Urothelium cell line (cell line): ENCODE measurements at places on chromosomes 3 and 15.

- peak; percentile 94 for DNase-seq
Observed at GRCh38 chr3:64238971-64239667, 13.9 kb upstream of the PRICKLE2 start.

DNA sequence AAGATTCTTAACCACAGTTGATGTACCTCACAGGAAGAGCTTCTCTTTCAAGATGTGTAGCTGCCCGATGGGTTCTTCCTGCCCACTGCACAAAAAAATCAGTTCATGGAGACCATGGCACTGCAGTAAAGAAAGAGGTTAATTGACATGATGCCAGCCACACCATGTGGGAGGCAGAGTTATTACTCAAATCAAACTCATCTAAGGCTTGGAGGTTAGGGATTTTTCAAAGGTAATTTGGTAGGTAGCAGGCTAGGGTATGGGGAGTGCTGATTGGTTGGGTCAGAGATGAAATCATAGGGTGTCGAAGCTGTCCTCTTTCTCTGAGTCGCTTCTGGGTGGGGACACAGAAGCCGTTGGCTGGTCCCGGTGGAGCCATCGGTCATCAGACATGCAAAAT lies 57.4 kb upstream of the BDH1 start:
- DNase-seq = no peak

- no peak for DNase-seq
Observed at GRCh38 chr15:100333236-100333635, 8.5 kb downstream of the ADAMTS17 start.

DNA sequence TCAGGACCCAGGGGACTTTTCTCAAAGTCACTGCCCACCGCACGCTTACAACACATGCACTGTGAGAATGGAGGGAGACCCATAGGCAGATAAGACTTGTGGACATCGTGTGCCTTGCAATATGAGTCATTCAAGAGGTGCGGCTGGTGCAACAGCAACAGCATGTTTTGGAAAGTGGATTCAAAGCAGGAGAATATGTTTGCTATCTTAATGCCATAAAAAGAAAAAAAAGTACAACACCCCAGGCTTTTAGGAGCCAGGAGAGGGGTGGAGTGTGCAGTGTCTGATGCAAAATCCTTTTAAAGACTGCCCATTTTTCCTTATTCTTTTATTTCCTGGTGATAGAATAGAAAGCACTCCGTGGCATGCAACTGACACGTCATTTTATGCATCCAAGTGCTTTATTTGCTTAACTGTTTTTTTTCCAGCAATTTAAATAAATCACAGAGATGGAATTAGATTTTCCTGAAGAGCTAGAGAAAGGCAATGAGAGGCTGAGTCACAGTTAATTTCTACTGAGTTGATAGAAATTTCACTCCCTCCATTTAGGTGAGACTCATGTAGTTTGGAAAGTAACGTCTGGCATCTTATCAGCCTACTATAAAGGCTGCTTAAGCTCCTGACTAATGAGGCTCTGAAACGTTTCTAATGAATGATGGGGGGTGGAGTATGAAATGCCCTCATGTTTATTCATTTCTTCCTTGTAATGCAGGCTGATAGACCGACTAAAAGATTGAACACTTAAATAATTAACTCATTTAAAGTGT lies 96.4 kb downstream of the NSUN3 start:
- peak; percentile 50 for DNase-seq

DNA sequence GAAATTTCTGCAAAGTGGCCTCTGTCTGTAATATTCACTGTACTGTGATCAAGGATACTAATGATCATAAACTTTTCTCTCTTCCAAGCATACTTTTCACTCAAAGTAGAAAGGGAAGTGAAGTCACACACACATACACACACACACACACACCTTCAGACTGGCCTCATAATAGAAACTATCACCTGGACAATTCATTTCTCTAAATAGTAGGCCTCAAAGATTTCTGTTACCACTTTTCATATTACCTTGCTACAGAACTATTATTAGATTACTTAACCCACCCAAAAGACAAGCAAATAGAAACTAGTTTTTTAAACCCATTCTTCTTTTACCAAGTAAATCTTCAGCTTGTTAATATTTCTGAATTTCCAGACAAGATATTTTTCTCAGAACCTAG lies 12.2 kb downstream of the CPB1 start:
- no peak for DNase-seq

DNA sequence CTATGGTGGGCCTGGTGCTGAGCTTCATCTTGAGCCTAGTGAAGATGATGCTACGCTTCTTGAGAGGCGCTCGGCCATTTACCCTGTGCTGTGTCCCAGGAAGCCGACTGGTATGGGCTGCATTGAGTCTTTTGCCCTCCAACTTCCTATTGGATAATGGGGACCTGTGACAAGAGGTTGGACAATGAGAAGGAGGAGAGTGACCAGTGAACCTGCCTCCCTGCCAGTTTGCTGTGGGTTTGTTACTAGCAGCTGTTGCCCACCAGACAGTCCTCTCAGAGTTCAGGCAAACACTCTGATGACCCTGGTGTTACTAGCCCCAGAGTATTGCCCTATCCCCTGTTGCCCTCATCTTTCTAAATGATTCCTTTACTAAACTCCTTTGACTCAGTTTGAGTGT lies 99.6 kb upstream of the PFN2 start:
- no peak for DNase-seq

DNA sequence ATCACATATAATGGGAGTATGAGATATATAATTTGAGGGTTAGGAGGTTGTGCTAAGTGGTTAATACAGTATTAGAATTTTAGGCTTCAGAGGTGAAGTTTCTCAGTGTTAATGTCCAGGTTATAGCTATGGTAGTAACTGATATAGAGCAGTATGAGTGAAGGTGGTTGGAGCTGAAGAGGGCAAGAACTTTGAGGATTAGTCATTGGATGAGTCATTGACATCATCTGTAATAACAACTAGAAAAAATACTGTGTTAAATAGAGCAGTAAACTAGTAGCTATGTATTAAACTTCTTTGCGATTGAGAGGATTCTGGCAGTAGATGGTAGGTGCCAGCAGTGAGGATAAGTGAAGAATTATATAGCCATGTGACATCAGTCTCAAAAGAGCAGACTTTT lies 47.5 kb upstream of the EIF3J start:
- DNase-seq = peak; percentile 52

- no peak for DNase-seq
Observed at GRCh38 chr3:173037840-173038483, 103.1 kb downstream of the SPATA16 start.

- no peak for DNase-seq
Observed at GRCh38 chr15:98999233-98999632, 8.4 kb downstream of the PGPEP1L start.

DNA sequence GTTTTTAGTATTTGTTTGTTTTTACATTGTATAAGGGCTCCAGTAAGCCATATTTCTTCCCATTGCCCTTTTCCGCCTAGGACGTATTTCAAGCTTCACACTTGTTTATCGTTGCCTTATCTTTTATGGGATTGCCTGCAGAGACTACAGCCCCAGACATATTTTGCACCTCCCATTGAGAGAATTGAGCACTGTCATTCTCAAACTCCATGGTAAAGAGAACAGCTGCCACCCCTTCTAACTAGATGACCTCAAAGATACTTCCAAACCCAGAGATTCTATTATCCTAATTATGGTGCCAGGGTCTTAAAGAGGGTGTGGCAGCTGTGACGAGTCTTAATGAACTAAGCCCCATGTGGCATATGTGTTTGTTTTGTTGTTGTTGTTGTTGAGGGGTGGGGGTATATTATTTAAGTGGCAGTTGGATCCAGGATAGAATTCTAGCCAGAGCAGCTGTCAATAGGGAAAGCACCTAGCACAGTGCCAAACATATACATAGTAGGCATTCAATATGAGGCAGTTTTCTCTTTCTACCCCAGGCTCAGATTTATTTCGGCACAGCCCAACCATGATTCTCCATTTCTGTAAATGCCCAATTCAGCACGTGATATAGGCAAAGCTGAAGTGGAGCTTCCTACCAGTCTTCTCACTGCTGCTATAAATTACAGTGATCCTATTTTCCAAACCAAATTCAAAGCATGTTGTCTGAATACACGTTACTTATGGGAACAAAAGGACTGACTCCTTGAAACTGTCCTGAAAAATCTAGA lies 932 bp upstream of the TP53BP1 start:
- DNase-seq = no peak
